Stimulated activated CD8-positive, alpha-beta memory T cell treated with anti-CD3 and anti-CD28 coated beads, Interleukin-4, amount 100 ng/mL, for 4 hours (primary cell): ENCODE measurements at places on chromosomes 7 and 10.

GRCh38 chr7:55309040-55309991, 55.8 kb upstream of the LANCL2 start:
- DNase-seq = peak; percentile 52

- DNase-seq = no peak
Observed at GRCh38 chr10:17516376-17516775, 62.0 kb upstream of the ST8SIA6 start.

- DNase-seq = no peak
Observed at GRCh38 chr10:9274206-9274755, 1219.8 kb downstream of the GATA3 start.

GRCh38 chr7:55055479-55055878, 36.7 kb downstream of the EGFR start:
- no peak for DNase-seq

DNA sequence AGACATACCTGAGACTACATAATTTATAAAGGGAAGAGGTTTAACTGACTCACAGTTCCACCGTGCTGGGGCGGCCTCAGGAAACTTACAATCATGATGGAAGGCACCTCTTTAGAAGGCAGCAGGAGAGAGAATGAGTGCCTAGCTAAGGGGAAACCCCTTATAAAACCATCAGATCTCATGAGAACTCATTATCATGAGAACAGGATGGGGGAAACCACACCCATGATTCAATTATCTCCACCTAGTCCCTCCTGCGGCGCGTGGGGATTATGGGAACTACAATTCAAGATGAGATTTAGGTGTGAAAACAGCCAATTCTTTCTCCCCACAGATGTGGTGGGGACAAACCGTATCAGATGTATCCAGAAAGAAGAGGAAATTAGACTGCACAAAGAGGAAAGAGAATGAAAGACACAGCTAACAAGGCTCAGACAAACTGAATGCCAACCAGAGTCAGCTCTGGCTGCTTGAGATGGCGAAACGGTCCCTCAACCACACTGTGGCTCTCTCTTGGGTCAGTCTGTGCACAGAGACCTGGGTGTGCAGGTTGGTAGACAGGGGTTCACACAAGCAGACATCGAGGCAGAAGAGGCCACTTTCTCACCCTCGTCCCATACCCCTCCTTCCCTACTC, 375.6 kb downstream of the SFMBT2 start:
- DNase-seq = peak; percentile 41

DNA sequence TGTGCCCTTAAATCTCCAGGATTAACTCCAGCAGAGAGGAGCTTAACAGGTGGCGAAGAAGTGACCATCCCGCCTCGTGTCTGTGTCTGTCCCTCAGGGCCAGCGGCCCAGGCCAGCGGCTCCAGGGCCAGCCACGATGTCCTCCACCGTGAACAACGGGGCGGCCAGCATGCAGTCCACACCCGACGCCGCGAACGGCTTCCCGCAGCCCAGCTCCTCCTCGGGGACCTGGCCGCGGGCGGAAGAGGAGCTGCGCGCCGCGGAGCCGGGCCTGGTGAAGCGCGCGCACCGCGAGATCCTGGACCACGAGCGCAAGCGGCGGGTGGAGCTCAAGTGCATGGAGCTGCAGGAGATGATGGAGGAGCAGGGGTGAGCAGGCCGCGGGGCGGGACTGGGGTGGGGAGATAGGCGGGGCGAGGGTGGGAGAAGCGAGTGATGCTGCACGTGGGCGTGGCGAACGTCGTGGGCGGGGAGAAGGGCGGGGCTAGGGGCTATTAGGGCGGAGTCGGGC, 33.3 kb downstream of the SRRM3 start:
- peak; percentile 41 for DNase-seq

DNA sequence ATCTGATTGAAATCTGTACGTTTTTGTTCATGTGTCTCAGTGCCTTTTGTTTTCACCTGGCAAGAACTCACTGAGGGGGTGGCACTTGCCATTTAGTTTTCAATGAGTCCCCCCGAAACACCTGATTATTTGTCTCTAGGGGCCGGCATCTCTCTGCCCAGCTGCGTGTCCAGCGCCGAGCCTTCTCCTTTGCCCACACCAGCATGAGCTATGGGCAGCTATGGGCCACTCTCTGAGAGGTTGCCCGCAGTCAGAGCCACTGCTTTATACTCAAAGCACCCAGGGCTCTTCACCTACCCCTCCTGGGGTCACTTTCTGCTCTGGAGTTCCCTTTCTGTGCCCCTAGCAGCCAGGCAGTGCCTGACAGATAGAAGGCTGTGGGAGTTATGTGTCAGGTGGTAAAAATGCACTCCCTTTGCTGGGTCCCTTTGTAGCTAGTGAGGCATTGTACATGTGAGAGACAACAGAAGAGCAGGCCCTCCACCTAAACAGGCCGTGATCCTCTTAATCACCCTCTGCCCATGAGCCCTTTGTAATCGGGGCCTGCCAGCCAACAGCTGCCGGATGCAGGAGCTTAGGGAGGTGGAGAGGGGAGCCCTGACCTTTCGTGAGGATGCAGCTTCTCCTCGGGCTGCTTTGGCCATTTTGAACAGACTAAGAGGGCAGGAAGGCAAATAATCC, 133.1 kb upstream of the NPS start:
- DNase-seq = no peak

DNA sequence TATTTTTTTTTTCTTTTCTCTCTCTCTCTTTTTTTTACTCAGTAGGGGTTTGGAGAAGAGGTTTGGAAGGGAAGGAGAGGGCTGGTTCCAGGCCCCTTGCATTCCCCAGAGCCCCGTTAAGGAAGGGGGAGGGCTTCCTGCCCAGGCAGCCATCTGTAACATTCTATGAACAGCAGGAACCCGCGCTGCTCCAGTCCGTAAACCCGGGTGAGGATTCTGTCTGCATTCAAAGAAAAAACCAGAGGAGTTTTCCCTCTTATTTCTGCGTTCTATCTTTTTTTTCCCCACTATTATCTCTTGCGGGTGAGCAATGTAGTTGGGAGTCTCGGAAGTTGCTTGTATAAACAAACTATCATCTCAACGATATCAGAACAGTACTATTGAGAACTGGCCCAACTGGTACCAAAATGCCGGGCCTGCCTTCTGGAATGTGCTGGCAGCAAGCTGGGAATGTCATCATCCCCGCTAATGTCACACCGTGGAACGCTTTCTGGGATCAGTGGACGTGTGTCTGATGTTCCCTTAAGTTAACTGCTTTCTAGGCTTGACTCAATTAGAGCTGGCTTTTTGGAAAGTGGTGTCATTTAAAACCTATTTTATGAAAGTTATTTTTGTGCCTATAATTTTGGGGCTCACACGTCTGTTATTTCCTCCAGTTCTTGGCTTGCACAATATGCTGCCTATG, 153.1 kb upstream of the MEOX2 start:
- no peak for DNase-seq

- DNase-seq = no peak
Observed at GRCh38 chr7:86295526-86295925, 348.2 kb upstream of the GRM3 start.

DNA sequence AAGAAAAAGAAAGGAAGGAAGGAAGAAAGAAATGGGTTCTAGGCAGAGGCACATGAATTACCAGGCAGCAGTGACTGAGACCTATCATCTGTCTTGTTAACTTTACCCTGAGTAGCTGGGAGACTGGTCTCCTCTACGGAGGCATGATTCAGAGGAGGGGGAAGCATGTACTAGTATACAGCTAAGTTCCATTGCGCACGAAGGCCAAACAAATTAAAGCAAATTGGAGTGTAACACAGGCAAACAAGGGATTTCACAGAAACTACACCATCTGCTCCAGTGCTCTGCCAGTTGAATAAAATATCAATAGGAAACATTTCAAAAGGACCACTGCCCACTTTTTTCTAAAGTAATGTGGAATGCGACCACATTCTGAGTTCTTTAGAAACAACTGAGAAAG, 65.9 kb upstream of the RSU1 start:
- DNase-seq = no peak

DNA sequence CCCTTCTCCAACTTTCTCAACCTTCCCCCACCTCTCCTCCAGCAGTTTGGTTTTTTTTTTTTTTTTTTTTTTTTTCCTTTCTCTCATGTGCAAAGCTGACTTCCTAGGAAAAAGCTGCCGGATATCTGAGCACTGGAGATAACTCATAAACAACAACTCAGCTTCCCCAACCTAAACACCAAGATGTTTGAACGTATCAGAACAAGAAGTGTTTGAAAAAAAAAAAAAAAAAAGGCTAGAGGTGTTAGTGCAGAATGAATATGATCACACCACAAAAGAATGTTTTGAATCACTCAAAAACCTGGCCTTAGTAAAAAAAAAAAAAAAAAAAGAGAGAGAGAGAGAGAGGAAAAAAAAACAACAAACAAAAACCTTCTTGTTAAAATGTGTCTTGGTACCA, 11.2 kb downstream of the GATA3 start:
- no peak for DNase-seq

DNA sequence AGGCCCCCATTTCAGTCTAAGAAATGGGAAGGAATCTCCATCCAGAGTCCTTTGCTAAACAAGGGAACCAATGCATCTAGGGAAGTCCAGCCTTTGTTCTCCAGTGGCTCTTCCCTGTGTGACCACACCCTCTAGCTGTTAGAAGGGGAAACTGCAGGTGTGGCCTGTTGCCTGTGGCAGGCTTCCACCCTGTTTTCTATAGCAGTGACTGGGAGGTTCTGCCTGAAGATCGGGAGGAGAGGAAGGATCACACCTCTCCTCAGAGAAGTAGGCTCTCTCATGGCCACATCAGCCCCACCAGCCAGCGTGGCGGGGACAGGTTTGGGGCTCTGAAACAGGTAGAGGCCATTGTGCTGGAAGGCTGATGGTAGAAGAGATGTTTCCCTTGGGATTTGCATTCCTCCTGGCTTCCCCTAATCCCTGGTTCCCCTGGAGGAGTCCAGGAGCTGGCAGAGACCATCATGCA, 47.7 kb upstream of the TRIM8 start:
- no peak for DNase-seq

GRCh38 chr7:131845573-131846314, 289.3 kb upstream of the PODXL start:
- no peak for DNase-seq

- DNase-seq = no peak
Observed at GRCh38 chr7:47386273-47386835, 195.6 kb downstream of the TNS3 start.

DNA sequence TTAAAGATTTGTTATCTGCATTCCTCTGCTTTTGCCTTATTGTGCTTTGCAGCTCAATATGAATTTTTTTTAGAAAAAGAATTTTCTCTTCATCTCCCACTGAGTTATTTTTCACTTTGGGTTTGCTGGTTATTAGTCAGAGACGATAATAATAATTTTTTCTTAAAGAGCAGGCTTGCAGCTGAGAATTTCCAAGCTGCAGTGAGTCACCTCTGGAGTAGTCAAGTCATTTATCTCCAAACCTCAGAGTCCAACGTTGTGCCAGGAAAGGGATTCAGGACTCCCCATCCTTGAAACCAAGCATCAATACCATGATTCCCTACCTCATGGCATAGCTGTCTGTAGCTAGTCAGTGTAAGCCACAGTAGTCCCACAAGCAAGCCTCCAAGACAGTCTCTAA, 15.2 kb upstream of the EGR2 start:
- DNase-seq = no peak

DNA sequence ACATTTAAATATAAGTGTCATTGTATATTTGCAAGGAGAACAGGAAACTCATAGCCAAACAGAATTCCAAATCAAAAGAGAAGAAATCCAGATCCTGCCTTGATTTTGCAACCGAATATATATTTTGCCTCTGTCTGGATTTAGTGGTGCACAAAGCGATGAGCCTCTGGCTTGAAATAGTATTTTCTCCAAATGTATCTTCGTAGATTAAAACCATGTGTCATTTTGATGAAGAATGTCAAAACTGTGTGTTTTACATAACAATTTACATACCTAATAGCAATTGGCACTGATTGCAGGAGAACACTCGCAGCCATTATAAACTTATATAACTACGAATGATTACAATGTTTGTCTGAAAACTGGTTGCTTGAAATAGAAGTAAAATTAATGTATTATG, 156.4 kb downstream of the ARID5B start:
- no peak for DNase-seq

GRCh38 chr7:123211545-123211944, 11.8 kb upstream of the SLC13A1 start:
- no peak for DNase-seq
